ENCODE measurements at places on chromosomes 5 and 9.

DNA sequence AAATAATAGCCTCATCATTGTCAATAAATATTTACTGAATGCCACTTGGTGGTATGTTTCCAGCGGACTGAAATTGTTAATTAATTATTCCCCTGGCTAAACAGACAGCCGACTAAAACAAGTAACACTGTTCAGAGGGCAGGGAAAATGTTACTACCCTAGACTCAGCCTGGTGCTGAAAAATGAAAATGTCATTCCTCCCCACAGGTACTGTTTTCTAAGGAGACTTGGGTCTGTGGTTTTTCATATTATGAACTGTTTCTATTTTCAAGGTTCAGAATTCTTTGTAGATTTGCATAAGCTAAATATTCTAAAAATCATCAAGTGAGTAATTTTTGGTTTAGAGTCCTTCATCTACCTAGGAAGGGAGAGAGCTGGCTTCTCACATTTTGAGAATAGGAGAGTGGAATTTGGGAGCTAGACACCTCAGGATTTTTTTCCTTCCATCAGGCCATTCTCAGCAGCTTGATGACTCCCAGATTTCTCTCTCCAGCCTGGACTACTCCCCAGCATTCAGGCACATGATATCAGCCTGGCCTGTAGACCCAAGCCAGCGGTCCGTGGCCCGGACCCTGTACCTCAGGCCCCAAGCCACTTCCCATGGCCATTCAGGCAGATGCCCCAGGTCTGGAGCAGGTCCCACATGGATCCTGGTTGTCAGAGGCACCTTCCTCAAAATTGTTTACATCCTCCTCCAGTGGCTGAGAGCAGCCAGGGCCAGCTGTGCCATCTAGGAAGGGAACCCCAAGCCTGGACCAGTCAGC is 24.4 kb downstream of the BHMT start:
- no peak for DNase-seq

DNA sequence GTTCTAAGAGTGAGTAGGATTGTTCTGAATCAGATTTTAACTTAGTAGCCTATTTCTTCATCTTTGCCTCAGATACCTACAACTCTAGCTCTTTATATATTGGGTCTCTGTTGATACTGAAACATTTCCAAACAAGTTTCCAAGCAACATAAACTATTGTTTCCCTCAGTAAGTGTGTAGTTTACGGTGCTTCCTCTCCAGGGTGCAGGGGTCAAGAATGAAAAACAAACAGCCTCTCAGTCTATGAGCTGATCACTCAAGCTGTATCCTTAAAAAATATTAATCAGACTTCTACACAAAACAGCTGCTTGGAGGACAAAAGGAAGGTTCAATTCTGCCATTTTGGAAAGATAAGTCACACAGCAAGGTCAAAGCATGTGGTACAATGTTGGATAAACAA is 75.0 kb downstream of the ADAMTS12 start:
- DNase-seq: no peak

DNA sequence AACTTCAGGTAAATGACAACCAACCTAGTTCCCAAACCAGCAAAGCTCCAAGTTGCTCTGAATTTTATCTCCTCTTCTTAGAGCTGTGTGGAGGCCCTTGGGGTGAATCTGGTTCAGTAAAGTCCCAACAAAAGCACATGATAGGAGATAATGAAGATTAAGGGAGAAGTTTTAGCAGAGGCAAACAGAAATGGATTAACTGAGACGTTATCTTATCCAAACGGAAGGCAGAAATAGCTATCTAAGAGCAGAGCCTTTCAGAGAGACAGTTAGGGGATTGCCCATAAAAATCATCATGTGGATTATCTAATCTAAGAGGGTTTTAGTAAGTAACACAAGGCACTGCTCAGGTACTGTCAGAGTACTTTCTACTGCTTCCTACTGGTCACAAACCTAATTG is 183.9 kb upstream of the ZNF618 start:
- no peak for DNase-seq

DNA sequence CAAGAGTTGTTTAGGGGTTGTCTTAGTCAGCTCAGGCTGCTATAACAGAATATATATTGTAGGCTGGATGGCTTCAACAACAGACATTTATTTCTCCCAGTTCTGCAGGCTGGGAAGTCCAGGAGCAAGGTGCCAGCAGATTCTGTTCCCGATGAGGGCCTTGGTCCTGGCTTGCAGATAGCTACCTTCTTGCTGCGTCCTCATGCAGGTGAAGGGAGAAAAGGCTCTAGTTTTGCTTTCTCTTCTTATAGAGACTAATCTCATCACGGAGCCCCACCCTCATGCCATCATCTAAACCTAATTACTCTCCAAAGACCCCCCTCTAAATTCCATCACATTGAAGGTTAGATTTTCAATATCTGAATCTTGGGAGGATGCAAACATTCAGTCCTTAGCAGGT is 246.0 kb upstream of the ANKRD55 start:
- DNase-seq: no peak

DNA sequence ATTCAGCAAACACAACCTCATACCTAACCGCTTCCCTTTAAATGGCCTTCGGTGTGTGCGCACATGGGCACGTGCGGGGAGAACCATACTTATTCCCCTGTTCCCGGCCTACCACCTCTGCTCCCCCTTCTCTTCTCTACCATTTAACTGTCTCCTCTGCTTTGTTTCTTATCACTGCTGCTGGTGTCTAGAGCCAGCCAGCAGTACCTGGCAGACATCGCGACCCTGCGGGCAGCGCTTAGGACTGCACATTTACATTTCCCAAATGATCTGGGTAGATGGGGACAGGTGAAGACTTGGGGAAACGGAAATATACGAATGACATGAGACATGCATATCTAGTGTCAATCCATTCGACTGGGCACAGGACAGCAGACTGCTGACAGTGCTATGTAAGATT is 56.6 kb downstream of the PSMB7 start:
- no peak for DNase-seq

DNA sequence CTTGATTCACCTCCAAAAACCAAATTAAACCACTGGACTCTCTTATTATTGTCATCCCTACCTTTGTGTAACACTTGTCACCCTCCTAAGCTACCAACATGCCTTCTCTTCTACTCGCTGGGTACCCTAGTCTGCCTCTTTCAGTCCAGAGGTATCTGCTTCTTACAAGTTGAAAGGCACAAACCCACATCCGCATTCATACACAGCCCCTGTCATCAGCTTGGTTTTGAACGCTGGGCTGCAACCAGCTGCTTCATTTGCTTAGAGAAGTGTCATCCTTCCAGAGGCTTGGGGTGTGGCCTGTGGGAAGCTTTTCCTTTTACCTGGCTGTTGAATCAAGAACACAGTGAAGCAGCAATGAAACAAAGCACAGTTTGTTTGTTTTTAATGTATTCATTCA is 138.8 kb upstream of the WWC1 start:
- DNase-seq: no peak

- no peak for DNase-seq
These were observed 32.4 kb upstream of the TNFSF8 start for GRCh38 chr9:114962809-114963208.

- no peak for DNase-seq
These were observed 494.8 kb downstream of the MAT2B start for GRCh38 chr5:164000241-164000640.

GRCh38 chr5:54040804-54041203 is 269.6 kb downstream of the ARL15 start:
- no peak for DNase-seq

DNA sequence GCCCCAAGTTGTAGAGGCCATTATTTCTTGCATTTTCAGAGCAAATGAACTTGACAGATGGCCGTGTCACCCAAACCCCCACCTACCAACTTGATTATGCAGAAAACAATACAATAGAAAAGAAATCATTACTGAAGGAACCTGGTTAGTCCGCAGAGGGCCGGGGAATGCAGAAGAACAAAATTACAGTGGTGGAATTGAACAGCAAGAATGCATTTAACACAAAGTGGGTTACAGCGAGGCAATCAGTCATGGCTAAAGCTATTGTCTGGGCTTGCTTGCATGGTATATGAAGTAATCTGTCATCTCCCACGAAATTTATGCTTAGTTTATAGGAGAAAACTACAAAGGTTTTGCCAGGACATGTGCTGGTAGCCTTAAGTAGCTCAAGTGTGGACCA is 238.3 kb upstream of the IRX1 start:
- no peak for DNase-seq
